ENCODE measurements at places on chromosomes 4 and X.

DNA sequence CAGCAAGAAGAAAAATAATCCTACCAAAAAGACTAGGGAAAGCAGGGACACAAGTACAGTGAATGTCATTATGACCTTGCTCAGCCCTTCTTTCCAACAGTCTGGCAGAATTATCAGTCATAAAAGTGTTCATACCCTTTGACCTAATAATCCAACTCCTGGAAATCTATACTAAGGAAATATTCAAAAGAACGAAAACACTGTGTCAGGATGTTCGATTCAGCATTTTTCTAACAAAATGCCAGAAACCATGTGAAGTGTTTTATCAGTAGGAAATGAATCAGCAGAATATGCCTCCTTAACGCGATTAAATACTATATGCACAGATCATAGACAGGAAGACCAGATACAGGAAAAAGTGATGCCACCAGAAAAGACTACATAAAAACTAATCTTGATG, 16.2 kb upstream of the S100G start:
- no peak for DNase-seq

DNA sequence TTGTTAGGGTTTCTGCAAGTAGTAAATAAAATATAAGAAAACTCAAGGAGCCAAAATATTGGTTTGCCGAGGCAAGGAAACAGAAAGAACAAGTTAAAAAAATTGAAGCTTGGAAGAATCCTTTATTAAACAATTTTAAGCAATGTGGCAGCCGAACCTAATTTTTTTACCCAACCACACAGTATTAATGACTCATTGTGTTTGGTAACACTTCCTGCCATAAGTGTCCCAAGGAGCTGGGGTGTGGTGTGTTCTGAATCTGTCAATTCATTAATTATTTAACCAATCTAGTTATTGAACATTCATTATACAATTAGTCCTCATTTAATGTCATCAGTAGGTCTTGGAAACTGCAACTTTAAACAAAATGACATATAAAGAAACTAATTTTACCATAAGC, 19.3 kb upstream of the CPE start:
- DNase-seq = no peak

DNA sequence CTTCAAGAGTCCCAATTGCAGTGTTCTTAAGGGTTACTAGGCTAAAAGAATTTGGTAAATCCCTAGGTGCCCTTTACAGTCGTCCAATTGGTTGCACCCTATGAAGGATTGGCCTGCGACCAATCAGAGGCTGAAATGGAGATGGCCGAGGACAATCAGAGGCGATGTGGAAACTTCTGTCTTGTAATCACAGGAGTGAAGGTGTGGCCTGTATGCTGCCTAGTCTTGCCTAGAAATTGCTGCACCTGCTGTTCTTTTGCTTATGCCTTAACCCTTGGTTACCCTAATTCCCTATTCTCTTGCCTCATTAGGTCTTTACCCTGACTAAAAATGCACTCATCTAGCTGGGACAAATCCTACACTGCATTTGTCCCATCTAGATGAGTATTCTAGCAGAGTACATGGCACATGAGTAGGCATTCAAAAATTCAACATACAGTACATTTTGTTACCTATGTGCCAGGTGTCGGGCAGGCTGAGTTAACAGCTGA, 1.0 kb upstream of the DCK start:
- no peak for DNase-seq

DNA sequence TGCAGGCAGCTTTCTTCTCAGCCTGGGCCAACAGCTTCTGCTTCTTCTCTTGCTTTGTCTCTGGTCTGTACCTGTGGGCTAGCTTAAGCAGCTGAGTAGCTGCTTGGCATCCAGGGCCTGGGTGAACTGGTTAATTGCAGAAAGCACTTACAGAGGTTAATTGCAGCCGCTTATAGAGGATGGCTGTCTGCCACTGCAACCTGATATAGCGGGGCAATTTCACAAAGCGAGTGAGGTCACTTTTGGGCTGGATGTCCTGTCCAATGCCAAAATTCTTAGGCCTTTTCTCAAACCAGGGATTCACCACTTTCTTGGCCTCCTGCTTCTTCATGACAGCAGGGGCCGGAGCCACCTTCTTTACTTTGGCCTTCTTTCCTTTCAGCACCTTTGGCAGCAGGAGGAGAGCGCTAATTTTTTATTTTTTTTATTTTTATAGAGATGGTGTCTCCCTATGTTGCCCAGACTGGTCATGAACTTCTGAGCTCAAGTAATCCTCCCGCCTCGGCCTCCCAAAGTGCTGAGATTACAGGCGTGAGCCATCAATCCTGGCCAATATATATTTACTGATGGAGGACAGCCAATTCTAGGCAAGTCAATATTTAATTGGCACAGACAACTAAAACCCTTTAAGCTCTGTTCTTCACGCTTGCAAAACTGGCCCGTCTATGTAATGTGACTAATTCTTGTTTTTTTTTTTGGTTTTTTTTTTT, 61.0 kb downstream of the ENOPH1 start:
- DNase-seq = no peak

DNA sequence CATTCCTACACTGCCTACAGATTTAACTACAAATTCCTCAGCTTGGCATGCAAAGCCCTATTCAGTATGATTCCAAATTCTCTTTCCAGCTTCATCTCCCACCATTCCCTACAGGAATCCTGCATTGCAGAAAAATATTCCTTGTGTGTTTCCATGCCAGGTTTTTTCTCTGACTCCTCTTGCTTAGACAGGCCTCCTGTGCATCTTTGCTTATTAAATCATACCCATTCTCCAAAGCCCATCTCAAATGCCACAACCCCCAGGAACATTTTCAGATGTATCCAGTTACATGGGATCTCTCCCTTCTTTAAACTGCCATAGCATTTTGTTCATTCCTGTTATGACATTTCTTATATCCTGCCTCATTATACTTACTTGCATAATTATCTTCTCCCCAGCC, 106.4 kb upstream of the GRIA3 start:
- DNase-seq = no peak

DNA sequence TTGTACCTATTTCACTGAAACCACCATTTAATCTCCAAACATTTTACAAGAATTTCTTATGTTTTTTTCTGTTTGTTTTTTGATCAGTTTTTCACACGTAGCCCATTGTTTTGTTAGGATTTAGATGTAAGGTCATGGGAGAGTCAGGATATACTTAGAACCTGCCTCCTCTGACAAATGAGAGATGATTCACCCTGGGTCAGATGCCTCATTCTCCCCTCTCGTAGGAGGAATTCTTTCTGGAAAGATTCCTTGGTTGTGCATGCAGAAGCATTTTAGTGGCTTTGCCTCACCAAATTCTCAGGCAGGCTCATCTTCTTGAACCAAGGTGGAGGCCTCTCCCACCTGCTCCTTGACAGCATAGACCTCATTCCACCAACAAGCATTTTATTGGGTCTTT, 599.3 kb downstream of the SPRY1 start:
- DNase-seq = no peak

DNA sequence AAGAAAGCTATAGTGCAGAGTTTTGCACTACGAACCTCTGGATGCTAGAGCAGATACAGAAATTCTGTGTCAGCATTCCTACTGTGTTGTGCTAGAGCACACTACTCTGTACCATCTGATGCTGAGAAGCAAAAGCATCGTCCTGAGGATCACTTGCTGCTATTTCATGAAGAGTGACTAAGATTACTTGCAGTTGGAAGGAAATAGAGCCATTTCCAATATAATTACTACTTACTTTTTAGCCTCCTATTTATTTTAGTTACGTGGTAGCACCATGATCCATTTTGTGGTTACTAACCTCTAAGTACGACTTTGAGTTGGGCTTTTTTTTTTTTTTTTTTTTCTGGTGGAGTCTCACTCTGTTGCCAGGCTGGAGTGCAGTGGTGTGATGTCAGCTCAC, 226.7 kb downstream of the PALLD start:
- no peak for DNase-seq

DNA sequence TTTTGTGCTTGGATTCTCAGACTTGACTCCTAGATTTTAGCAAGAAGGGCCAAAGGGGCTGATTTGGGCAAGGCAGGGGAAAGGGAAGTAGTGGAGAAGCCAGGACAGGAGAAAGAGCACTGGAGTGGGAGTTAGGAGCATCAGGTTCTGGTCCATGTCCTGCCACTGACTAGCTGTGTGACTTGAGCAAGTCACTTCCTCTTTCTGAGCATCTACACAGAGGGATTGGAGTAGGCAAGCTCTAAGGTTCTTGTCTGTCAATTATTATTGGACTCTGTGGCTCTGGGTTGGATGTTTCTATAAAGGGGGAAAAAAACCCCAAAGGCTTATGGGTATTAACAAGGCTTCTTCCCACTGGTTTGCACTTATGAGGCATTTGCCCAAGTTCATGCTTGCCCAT, 24.4 kb downstream of the PLAC1 start:
- no peak for DNase-seq

GRCh38 chr4:176971576-176972115, 178.9 kb upstream of the VEGFC start:
- no peak for DNase-seq

- DNase-seq = no peak
Measured at GRCh38 chr4:74394476-74395136, 29.7 kb downstream of the EREG start.

- no peak for DNase-seq
Measured at GRCh38 chrX:41722816-41723618, 964 bp upstream of the GPR82 start.

DNA sequence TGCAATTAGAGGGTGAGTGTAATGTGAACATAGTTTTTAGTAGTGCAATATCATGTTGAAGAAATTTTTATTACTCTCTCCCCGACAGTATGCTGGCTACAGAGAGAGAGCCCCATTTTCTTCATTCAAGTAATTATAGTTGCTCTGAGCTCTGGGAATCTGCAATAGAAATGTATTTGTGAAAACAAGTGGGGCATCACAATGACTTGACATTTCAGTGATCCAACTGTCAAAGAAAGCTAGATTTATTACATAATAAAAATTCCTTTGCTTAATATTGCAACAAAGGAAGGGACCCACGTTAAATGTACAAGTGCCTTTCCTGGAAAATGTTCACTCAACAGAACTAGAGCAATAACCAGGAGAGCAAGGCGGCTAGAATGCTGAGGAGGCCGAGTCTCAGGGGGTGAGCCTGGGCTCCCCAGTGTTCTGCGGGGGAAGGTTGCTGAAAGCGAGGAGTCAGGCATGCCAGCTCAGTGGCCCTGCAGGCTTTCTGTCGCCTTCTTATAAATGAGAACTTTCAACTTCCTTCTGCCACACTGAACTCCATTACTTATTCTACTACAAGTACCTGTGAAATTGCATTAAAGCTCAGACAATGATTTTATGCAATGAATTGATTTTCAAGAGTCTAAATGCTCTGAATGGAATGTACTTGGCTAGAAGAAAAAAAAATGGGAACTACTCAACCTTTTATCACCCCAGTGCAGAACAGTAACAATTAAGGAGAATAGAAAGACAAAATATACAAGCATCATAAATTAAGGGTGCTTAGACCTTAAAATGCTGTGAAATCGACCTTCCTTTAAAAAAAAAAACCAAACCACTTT, 476.4 kb downstream of the AFF2 start:
- DNase-seq = no peak

- no peak for DNase-seq
Measured at GRCh38 chr4:73055241-73055897, 14.1 kb downstream of the COX18 start.

GRCh38 chr4:6900956-6901355, 8.7 kb upstream of the TBC1D14 start:
- no peak for DNase-seq

GRCh38 chrX:119655125-119655524, 37.8 kb downstream of the SEPTIN6 start:
- DNase-seq = no peak

DNA sequence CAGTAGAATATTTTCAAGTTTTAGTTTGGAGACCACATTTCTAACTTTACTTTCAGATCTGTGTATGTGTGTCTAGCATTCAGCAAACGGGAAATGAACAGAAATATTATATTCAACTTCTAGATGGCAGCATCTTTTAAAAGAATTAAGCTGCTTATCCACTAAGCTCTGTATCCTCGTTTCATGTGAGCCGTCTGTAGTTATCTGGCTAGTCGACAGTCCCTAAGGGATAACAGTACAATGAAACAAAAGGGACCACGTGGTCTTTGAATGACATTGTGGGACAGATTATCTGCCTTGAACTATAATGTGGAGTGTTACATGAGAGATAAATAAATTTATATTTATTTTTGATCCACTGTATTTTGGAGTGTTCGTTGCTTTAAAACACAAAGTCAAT, 35.8 kb upstream of the PRSS12 start:
- DNase-seq = no peak

DNA sequence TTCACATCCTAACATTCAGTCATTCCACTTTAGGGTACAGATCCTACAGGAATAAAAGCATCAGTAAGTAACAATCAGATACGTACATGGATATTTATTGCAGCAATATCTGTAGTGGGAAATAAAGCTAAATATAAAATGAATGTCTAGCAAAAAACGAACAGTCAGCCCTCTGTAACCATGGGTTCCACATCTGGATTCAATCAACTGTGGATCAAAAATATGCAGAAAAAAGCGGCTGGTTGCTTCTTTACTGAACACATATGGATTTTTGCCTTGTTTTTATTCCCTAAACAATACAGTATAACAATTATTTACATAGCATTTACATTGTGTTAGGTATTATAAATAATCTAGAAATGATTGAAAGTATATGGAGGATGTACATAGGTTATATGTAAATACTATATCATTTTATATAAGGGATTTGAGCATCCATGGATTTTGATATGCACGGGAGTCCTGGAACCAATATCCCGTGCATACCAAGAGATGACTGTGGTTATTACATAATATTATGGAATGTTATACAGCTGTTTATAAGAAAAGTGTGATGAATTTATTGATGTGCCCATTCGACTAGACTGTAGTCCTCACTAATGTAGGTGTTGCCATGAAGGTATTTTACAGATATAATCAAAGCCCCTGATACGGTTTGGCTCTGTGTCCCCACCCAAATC, 132.8 kb downstream of the ARHGEF9 start:
- no peak for DNase-seq

DNA sequence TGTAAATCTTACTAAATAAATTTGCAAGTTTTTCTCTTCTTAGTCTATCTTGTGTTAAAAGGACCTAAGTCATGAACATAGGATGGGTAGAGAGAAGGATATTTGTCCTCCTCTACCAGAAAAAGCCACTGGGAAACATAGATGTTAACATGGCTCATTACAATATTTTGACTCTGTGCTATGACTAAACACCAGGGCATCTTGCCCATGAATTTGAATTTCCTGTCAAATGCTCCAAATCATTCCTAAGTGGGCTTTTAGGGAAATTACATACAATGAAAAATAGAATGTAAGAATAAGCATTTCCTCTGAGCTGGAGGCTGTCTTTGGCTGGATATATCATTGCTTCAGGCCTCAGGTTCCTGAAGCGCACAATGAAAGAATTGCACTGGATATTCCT, 39.1 kb downstream of the ANOS1 start:
- DNase-seq = no peak

DNA sequence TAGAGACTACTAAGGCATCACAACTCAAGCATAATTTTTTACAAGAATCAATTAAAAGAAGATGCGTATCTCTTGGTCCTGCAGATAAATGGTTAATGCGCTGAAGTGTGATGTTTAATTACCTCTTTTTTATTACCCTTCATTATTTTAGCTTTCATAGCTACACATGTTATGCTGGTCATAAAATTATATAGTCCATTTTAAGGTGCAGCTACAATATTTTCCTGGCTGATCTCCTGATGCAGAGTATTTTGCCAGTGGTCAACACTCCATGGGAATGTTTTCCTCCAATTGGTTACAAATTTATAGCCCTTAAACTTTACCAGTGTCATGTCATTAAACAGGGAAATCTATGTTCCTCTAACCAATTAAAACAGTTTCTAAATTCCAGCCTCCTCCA, 1617.2 kb downstream of the PCDH7 start:
- DNase-seq = no peak
